ENCODE measurements at places on chromosomes 4 and X.
A peak's percentile ranks its signal among the peaks of the same experiment; 100 is the strongest.

GRCh38 chrX:134640914-134641313, 17.4 kb downstream of the PLAC1 start:
- DNase-seq: no peak

DNA sequence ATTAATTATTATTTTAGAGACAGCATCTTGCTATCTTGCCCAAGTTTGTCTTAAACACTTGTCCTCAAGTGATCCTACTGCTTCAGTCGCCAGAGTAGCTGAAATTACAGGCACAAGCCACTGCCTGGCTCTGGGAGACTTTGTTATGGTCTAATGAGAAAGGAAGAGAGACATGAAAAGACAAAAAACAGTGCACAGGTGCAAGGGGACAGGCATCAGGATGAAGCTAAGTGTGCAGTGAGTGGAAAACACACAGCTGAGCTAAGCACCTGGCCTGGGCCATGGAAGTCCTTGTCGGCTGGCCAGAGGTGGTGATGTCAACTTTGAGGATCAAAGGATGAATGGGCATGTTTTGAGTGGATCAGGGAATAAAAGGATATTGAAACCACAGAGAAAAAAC, 102.7 kb downstream of the HS3ST1 start:
- DNase-seq: no peak

DNA sequence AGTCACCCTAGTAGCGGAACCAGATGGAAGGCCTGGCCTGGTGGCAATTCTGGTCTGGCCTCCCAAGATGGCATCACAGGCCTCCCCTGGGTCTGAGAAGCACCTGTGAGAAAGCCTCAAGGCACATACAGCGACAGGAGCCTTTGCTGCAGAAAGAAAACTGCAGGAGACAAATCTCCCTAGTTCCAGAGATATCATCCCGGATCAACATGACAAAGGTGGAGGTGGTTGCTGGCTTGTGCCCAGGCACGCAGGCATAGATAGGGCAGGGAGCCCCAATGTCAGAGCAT, 93.6 kb downstream of the BCOR start:
- DNase-seq: no peak

GRCh38 chr4:32102896-32103295, 1382.7 kb downstream of the PCDH7 start:
- peak; percentile 3 for DNase-seq

- no peak for DNase-seq
Observed at GRCh38 chr4:6410068-6410467, 62.3 kb downstream of the PPP2R2C start.

DNA sequence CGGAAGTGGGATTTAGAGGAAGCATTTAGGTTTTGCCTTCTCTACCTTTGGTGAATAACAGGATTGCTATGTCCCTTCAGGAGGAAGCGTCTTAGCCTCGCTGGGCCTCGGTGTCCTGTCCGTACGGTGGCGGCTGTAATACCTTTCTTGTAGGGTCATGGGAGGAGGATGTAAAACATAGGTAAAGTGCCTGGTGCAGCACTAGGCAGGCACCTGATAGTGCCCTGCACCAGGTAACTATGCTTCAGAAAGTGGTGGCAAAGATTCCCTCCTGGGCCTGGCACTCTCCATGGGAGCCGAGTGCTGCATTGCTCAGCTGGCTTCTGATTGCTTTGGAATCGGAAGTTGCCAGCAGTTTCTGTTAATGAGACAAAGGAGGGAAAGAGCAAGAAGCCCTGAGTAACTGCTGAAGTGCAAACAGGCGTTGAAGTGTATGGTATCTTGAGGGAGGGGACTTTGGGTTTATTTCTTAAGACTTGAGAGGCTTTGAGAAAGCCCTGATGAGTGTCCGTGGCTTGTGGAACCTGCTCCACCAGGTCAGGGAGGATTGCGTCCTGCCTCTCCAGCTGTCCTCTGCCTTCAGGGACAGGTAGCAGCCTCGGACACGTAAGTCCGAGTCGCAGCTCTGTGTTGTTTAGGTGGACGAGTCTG, 45.8 kb downstream of the TBC1D14 start:
- no peak for DNase-seq

GRCh38 chr4:137881641-137882040, 349.3 kb upstream of the PCDH18 start:
- DNase-seq: no peak

DNA sequence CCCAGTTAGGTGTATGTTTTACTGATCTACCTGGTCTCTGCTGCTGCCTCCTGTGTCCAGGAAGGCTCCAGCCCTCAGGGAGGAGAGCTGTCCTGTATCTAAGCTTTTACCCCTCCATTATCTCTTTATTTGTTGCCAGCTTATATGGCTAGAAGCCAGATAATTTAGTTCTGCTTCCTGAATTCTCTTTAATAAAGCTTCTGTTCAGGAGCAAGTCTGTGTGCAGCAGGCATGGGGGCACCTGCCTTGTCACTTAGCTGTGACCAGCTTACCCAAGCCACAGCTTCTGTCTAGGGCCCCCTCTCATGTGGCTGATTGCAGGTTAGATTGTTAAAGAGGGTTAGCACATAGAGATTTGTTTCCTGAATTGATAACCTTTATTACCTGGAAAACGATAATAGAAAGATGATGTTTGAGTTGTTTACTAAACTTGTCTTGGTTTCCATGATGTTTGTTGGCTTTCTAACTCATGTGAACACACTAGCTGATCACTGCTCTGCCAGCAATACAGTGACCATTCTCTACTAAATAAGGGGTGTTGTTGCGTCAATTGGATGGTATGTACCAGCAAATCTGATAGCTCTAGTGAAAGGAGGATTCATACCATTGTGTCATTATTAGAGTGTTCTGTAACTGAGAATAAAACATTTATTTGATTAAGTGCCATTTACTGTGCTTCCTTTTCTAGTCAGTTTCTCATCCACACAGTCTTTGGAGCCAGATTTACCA, 189.8 kb upstream of the ANK2 start:
- DNase-seq: no peak

- DNase-seq: no peak
Observed at GRCh38 chrX:13996650-13997049, 33.0 kb downstream of the GEMIN8 start.

DNA sequence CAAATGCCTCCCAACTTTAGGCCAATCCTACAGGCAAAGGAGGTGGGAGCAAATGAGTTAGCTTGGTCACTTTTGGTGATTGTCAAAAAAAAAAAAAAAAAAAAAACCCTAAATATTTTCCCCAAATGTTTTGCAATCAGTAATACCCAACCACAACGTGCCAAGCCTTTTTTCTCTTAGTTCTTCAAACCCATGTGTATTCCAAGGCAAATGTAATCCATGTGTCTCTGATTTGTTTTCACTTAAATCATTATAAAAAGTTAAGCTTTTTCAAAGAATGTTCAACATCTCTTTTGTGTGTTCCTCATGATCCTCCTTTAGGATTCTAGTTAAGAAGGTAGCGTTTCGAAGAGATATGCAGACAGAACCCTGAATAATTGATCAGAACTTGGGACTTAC, 328.4 kb downstream of the PAPSS1 start:
- DNase-seq: no peak

- DNase-seq: no peak
Observed at GRCh38 chrX:13821738-13822137, 4.8 kb upstream of the GPM6B start.

Data from fibroblast of skin of left quadriceps (primary cell).